Neural crest cell (in vitro differentiated cells): ENCODE measurements at places on chromosomes 7 and 10. TPM values are rescaled to one million over a fixed set of nuclear protein-coding genes. Genes with fewer than 3 reads are reported as not detected.

GRCh38 chr7:155694851-155695250, 50.4 kb downstream of the RBM33 start:
- no peak for DNase-seq
- H3K4me3 ChIP-seq, result no peak overlapping the region
- peaks cover 8% of the 10 kb centered on the region for H3K4me1 ChIP-seq

- no peak overlapping the region for H3K4me3 ChIP-seq
- H3K27me3 ChIP-seq, result no peaks in the 10 kb centered on the region
- H3K27ac ChIP-seq, result no peak overlapping the region
- no peak for DNase-seq
These were observed 229.3 kb downstream of the MAD1L1 start for GRCh38 chr7:2003451-2003930.

GRCh38 chr7:11328309-11328708, 354.6 kb downstream of the PHF14 start:
- no peaks in the 10 kb centered on the region for H3K27me3 ChIP-seq
- H3K36me3 ChIP-seq, result no peaks in the 10 kb centered on the region
- no peak overlapping the region for H3K4me3 ChIP-seq
- no peak for DNase-seq
- no peaks in the 10 kb centered on the region for H3K4me1 ChIP-seq

GRCh38 chr10:7458556-7458955, 47.7 kb upstream of the SFMBT2 start:
- no peak for DNase-seq
- H3K4me1 ChIP-seq, result no peaks in the 10 kb centered on the region
- H3K4me3 ChIP-seq, result no peak overlapping the region
- no peaks in the 10 kb centered on the region for H3K27me3 ChIP-seq
- no peak overlapping the region for H3K27ac ChIP-seq

GRCh38 chr7:116334555-116334954, 124.2 kb downstream of the TES start:
- no peaks in the 10 kb centered on the region for H3K27me3 ChIP-seq
- no peak overlapping the region for H3K27ac ChIP-seq
- no peak overlapping the region for H3K4me3 ChIP-seq
- DNase-seq, result no peak

GRCh38 chr10:54530299-54530698, 270.7 kb downstream of the PCDH15 start:
- no peaks in the 10 kb centered on the region for H3K36me3 ChIP-seq
- DNase-seq, result no peak
- no peaks in the 10 kb centered on the region for H3K4me1 ChIP-seq
- no peak overlapping the region for H3K27ac ChIP-seq
- H3K27me3 ChIP-seq, result no peaks in the 10 kb centered on the region

- DNase-seq, result no peak
- H3K27me3 ChIP-seq, result peaks cover 6% of the 10 kb centered on the region
- H3K36me3 ChIP-seq, result peaks cover 12% of the 10 kb centered on the region
- no peak overlapping the region for H3K27ac ChIP-seq
- no peak overlapping the region for H3K4me3 ChIP-seq
- H3K4me1 ChIP-seq, result no peaks in the 10 kb centered on the region
These were observed 33.8 kb downstream of the NOLC1 start for GRCh38 chr10:102185811-102186527.

GRCh38 chr7:18993933-18994668, 123.3 kb downstream of the TWIST1 start:
- H3K36me3 ChIP-seq, result peaks cover 3% of the 10 kb centered on the region
- H3K4me1 ChIP-seq, result peaks cover 11% of the 10 kb centered on the region
- no peak overlapping the region for H3K4me3 ChIP-seq
- H3K27ac ChIP-seq, result peak overlapping the region; percentile 35
- no peaks in the 10 kb centered on the region for H3K27me3 ChIP-seq

- H3K27ac ChIP-seq, result peak overlapping the region; percentile 81
- H3K27me3 ChIP-seq, result no peaks in the 10 kb centered on the region
- peaks cover 26% of the 10 kb centered on the region for H3K4me1 ChIP-seq
- H3K4me3 ChIP-seq, result no peak overlapping the region
These were observed 216.8 kb downstream of the SNX10 start for GRCh38 chr7:26508481-26508880.

DNA sequence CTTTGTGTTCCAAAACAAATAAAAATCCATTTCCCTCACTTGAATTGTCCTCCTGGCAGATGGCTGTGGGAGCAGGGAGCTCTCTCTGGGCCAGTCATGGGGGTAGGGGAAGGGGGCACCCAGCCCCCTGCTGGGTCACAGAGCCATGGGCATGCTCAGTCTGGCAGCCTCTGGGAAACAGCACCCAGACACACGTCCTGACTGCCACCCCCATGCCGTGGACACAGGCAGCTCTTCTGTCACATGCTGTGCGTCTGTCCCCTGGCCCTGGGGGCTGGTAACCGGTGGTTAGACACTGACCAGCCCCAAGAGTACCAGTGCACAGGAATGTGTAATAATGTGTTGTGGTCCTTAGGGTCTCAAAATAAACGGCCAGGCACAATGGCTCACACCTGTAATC, 47.0 kb downstream of the RASGEF1A start:
- no peak overlapping the region for H3K4me3 ChIP-seq
- H3K4me1 ChIP-seq, result peaks cover 11% of the 10 kb centered on the region
- no peak for DNase-seq
- peaks cover 16% of the 10 kb centered on the region for H3K27me3 ChIP-seq
- H3K27ac ChIP-seq, result no peak overlapping the region

DNA sequence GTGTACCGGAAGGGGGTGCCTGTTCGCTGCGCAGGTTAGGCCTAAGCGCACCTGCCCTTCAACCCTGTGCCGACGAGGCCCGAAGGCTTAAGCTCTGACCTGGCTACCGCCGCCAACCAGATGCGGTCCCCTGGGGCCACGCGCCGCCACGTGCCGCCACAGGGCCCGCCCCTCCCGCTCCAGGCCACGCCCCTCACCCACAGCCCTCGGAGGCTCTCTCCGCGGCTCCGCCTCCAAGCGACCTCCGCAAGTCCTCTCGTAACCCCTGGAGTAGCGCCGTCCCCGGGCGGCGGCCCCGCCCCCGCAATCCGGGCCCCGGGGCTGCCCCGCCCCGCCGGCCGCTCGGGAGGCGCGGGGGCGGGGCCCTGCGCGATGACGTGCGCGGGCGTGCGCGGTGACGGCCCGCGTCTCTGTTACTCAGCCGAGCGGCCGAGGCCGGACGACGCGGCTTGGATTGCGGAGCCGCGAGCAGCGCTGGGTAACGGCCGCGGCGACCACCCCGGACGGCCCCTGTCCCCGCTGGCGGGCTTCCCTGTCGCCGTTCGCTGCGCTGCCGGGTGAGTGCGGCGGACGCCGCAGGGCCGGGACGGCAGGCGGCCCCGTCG, at the start of gene MAPK8:
Gene MAPK8, plus strand, starts transcription at position 413 of the 605 bp plus-strand sequence. CDS start 94,984 bp downstream, outside the sequence.
- peaks cover 18% of the 10 kb centered on the region for H3K4me1 ChIP-seq

GRCh38 chr10:79404231-79404609, 41.2 kb downstream of the ZCCHC24 start:
- H3K27me3 ChIP-seq, result no peaks in the 10 kb centered on the region
- no peak for DNase-seq
- peaks cover 80% of the 10 kb centered on the region for H3K4me1 ChIP-seq
- H3K4me3 ChIP-seq, result peak overlapping the region; percentile 72
- peak overlapping the region; percentile 98 for H3K27ac ChIP-seq
- H3K36me3 ChIP-seq, result no peaks in the 10 kb centered on the region

DNA sequence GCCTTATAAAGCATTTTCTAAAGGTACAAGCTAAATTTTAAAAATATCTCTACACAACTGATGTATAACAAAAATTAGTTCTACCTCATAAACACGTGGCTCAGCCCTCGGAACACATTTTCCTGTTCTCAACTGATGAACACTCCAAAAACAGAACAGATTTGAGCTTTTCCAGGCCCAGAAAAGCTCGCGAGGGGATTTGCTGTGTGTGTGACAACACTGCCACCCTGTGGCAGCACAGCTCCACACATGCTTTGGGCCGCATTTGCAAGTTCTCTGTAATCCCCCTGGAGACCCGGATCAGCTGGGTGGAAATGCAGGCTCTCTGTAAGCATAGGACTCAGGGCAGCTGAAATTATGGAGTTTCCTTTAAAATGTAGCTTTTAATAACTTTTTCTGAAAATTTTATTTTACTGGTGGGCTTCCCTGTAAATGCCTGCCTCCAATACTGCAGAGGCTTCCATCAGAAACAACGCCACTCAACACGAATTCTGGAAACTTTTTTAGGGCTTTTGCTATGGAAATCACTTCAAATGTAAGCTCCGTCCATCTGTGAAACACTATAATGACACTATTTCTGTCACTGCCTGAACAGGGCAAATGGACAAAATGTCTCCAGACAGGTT, 155.5 kb downstream of the COBL start:
- no peaks in the 10 kb centered on the region for H3K36me3 ChIP-seq
- H3K4me3 ChIP-seq, result no peak overlapping the region
- DNase-seq, result peak; percentile 73
- H3K4me1 ChIP-seq, result peaks cover 4% of the 10 kb centered on the region

ACSL5 gene
- not detected in 2 replicates for total RNA-seq

DOCK1 gene
- 55.8 and 62.9 TPM in 2 replicates for total RNA-seq

AKR1C8 gene
- not detected in 2 replicates for total RNA-seq

CPXM2 gene
- total RNA-seq, result not detected in 2 replicates
